ENCODE measurements at places on chromosomes 3 and 15. TPM values are rescaled to one million over a fixed set of nuclear protein-coding genes. Genes with fewer than 3 reads are reported as not detected.

PPARG gene
- total RNA-seq: 43.6 TPM

COL6A5 gene
- not detected for total RNA-seq

LRTM1 gene
- not detected for total RNA-seq

LYZL4 gene
- total RNA-seq: not detected

C15orf40 gene
- total RNA-seq: 47.2 TPM

LARP6 gene
- 75.6 TPM for total RNA-seq

RTP4 gene
- total RNA-seq: not detected

CPN2 gene
- total RNA-seq: not detected

TYRO3 gene
- 16.7 TPM for total RNA-seq

BAHD1 gene
- 11.7 TPM for total RNA-seq

IL12A gene
- 1.5 TPM for total RNA-seq

SHC4 gene
- total RNA-seq: 0.92 TPM

IRAK2 gene
- total RNA-seq: 15.7 TPM

TNFAIP8L3 gene
- total RNA-seq: 34.7 TPM

NUDT16 gene
- total RNA-seq: 9.6 TPM

POC1A gene
- 19.8 TPM for total RNA-seq

MESP1 gene
- 6.8 TPM for total RNA-seq

TBC1D5 gene
- total RNA-seq: 19.1 TPM

SRGAP3 gene
- 0.61 TPM for total RNA-seq

KIF7 gene
- 4.9 TPM for total RNA-seq

Measured in A549 treated with Hydrocortisone at 1 μM for 4 hours (cell line).